WTC11 (cell line): ENCODE measurements at places on chromosomes 2 and 18. TPM values are rescaled to one million over a fixed set of nuclear protein-coding genes. Genes with fewer than 3 reads are reported as not detected.

The ARHGEF4 gene
- 18.1 to 21.8 TPM (median 19.5 TPM) in 3 replicates for total RNA-seq

The GEN1 gene
- total RNA-seq, result 21.1 to 23.9 TPM (median 23.7 TPM) in 3 replicates

The TBR1 gene
- not detected in 3 replicates for total RNA-seq

The CD8B2 gene
- 0.09 TPM in 1 of 3 replicates, not detected in the others for total RNA-seq

The UGT1A8 gene
- total RNA-seq, result 0.11 to 0.13 TPM in 2 of 3 replicates, not detected in the other

The UGT1A5 gene
- total RNA-seq, result not detected in 3 replicates

The DPP4 gene
- 2.7 to 3.6 TPM (median 2.7 TPM) in 3 replicates for total RNA-seq
